Spinal cord (tissue), 10 donors: ENCODE measurements at places on chromosomes 6 and 20. TPM values are rescaled to one million over a fixed set of nuclear protein-coding genes. Genes with fewer than 3 reads are reported as not detected.

Gene CST2
- not detected for total RNA-seq

Gene SMPDL3A
- 12.2 TPM for total RNA-seq

Gene NELFCD
- total RNA-seq: 48.0 TPM

Gene ANKRD66
- total RNA-seq: 0.69 TPM

DNA sequence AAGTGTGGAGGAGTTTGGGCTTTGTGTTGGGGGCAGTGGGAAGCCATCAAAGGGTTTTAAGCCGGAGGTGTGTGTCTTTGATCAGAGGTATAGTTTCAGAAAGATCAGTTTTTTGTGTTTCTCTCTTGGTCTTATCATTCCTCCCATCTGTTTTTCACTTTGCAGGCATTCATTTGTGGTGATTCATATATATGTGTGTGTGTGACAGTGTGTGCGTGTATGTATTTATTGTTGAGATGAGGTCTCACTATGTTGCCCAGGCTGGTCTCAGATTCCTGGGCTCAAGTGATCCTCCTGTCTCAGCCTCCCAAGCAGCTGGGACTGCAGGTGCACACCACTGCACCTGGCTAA is 11.1 kb upstream of the SERINC3 start:
- DNase-seq: no peak
- H3K4me1 ChIP-seq: peaks cover 10% of the 10 kb centered on the region
- no peak overlapping the region for H3K27ac ChIP-seq
- no peak overlapping the region for H3K4me3 ChIP-seq
- no peaks in the 10 kb centered on the region for H3K27me3 ChIP-seq

DNA sequence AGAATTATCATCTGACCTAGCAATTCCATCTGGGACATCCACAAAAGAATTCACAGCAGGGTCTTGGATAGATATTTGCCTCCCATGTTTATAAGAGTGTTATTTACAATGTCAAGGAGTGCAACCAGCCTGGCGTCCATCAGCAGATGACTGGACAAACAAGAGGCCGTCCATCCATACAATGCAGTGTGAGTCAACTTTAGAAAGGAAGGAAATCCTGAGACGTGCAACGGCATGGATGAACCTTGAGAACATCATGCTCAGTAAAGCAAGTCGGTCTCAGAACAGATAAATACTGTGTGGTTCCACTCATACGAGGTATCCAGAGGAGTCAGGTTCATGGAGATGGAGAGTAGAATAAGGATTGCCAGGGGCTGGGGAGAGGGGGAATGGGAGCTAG is 46.4 kb downstream of the FOXF2 start:
- H3K4me1 ChIP-seq: peaks cover 3% of the 10 kb centered on the region
- H3K27me3 ChIP-seq: peaks cover 2% of the 10 kb centered on the region
- no peak for DNase-seq
- H3K4me3 ChIP-seq: no peak overlapping the region
- H3K36me3 ChIP-seq: no peaks in the 10 kb centered on the region

DNA sequence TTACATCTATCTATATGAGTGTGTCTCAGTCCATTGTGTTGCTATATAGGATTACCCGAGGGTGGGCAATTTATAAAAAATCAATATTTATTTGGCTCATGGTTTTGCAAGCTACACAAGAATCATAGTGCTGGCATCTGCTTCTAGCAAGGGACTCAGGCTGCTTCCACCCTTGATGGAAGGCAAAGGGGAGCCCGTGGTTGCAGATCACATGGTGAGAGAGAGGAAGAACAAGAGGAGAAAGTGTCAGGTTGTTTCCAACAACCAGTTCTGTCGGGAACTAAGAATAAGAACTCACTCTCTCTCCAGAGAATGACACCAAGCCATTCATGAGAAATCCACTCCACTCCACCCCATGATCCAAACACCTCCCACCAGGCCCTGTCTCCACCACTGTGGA is 48.2 kb upstream of the TENT5A start:
- no peak overlapping the region for H3K4me3 ChIP-seq
- H3K27ac ChIP-seq: no peak overlapping the region
- H3K4me1 ChIP-seq: no peaks in the 10 kb centered on the region
- DNase-seq: no peak
- no peaks in the 10 kb centered on the region for H3K27me3 ChIP-seq

DNA sequence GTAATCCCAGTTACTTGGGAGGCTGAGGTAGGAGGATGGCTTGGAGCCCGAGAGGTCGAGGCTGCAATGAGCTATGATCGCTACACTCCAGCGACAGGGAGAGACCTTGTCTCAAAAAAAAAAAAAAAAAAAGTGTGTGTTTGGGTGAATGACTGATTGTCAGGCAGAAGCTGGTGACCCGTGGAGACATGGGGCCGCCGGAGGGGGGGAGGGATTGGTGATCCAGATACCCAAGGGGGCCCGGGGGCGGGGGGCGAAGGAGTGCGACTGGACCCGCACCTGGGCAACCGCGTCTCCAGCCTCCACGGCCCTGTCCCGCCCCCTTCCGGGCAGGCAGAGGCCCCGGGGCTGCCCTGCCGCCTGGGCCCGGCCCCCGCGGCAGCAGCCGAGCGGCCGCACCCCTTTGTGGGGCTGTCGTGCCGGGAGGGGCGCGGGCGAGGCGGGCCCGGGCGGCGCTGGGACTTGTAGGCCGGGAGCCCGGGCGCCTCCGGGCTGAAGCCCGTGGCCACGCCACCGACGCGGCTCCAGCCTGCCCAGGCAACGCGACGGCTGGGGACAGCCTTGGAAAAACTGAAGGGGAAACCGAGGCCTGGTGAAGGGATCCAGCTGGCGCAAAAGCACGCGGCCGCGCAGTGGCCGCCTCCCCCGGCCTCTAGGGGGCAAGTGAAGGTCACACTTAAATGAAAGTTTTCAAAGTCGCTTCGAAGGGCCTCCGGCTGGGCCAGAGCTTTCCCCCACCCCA is 2.1 kb upstream of the RBM38 start:
- peaks cover 11% of the 10 kb centered on the region for H3K27me3 ChIP-seq
- peak overlapping the region; percentile 1 for H3K4me3 ChIP-seq
- H3K4me1 ChIP-seq: peaks cover 42% of the 10 kb centered on the region
- H3K27ac ChIP-seq: no peak overlapping the region

DNA sequence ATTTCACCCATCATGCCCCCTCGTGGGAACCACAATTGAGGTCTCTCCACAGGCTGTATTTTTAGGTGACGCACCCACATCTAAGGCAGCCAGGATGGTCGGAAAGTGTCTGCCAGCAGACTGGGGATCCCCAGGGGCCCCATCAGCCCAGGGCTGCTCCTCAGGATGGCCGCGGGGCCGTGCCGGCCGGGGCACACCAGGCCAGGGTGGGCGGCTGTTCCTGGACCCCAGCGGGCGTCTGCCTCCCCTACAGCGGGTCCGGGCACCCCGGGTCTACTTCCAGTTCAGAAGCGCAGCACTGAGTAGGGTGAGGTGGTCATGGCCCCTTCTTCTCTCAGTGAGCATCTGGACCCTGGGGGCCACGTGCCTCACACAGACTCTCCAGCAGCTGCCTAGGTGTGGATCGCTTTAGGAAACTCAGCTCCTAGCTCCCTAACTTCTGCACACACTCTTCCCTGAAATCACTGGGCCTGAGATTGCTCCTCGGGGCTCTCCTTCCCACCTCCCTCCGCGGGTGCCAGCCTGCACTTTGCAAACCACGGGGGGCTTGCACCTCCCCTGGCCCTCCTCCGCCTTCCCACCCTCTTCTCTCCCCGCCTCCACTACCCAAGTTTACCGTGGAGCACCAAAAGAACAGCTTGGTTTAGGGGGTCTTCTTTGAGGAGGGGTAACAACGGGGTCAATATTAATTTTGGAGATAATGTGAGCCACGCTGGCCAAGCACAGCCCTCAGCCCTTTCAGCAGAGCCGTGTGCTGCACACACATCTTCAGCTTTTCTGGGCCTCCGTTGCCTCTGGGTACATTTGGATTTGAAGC is 14.2 kb upstream of the FOXC1 start:
- no peak overlapping the region for H3K4me3 ChIP-seq
- peaks cover 17% of the 10 kb centered on the region for H3K4me1 ChIP-seq
- H3K27ac ChIP-seq: no peak overlapping the region
- H3K27me3 ChIP-seq: peaks cover 65% of the 10 kb centered on the region

GRCh38 chr6:72864236-72864635 is 242.4 kb downstream of the KCNQ5 start:
- DNase-seq: no peak
- no peak overlapping the region for H3K27ac ChIP-seq
- no peaks in the 10 kb centered on the region for H3K36me3 ChIP-seq
- no peak overlapping the region for H3K4me3 ChIP-seq
- no peaks in the 10 kb centered on the region for H3K27me3 ChIP-seq

DNA sequence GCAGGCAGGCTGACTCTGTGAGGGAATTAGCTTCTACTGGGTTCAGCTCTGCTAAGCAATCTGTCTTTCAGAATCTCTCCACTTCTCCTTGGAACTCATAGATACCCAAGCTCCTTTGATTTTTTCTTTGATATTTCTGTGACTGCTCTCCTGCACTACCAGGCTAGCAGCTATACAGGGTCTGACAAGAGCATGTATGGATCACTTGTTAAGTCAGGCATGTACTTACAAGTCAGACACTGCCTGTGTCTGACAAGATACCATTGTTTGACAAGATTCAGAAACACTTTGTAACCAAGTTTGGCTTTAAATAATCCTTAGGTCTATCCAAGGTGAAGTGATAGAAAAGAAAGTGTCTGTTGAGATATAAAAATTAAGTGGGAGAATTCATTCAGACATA is 79.5 kb downstream of the SESN1 start:
- H3K36me3 ChIP-seq: no peaks in the 10 kb centered on the region
- H3K27ac ChIP-seq: no peak overlapping the region
- no peak for DNase-seq
- no peaks in the 10 kb centered on the region for H3K27me3 ChIP-seq

- H3K27ac ChIP-seq: no peak overlapping the region
- H3K4me1 ChIP-seq: no peaks in the 10 kb centered on the region
- no peak for DNase-seq
- H3K27me3 ChIP-seq: no peaks in the 10 kb centered on the region
Observed at GRCh38 chr6:21489826-21490225, 103.7 kb upstream of the SOX4 start.

- peaks cover 5% of the 10 kb centered on the region for H3K4me1 ChIP-seq
- H3K36me3 ChIP-seq: no peaks in the 10 kb centered on the region
- H3K27me3 ChIP-seq: no peaks in the 10 kb centered on the region
- no peak for DNase-seq
- no peak overlapping the region for H3K4me3 ChIP-seq
- no peak overlapping the region for H3K27ac ChIP-seq
Observed at GRCh38 chr20:23066772-23067171, 17.3 kb upstream of the THBD start.

DNA sequence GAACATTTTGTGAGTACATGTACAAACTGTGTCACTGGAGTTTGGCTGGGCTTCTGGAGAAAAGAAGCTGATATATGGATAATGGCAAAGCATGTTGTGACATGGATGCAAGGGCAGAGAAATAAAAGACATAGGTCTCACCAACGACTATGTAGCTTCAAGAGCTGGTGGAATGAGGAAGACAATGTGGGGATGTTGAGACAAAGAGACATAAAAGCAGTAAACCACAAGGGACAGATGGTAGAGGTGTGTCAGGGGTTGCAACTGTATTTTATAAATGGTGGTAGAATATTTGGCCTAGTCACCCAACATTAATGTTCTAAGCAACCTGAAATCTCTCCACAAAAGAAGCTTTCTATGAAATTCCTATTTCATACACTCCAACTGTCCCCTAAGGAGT is 199.0 kb downstream of the KCNQ5 start:
- no peaks in the 10 kb centered on the region for H3K27me3 ChIP-seq
- H3K4me3 ChIP-seq: no peak overlapping the region
- no peaks in the 10 kb centered on the region for H3K4me1 ChIP-seq
- H3K27ac ChIP-seq: no peak overlapping the region
- no peak for DNase-seq

DNA sequence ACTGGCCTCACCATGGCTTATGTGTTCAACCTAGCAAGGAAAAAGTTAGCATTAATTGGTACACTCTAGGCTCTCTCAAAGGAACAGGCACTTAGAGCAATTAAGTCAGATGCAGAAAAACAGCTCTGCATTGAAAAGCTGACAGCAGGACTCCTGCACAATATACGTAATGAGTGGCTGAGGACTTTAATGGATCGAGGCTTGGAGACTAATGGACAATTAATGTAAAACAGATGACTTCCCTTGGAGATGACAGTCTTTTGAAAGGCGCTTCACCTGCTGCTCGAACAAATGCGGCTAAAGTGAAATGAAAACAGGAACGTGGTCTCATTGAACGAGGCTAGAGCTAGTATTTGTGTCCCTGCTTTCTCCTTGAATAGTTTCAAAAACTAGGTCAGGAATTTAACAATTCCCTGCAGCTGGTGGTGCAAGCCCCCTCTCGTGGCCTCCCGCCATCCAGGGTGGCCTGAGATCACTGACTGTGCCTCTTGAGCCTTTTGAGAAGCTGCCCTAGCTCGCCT is 137.1 kb downstream of the ELOVL4 start:
- H3K4me1 ChIP-seq: peaks cover 10% of the 10 kb centered on the region
- peak overlapping the region; percentile 14 for H3K4me3 ChIP-seq
- H3K36me3 ChIP-seq: no peaks in the 10 kb centered on the region
- H3K27ac ChIP-seq: no peak overlapping the region
- H3K27me3 ChIP-seq: no peaks in the 10 kb centered on the region

GRCh38 chr6:23964865-23965264 is 161.2 kb upstream of the NRSN1 start:
- H3K36me3 ChIP-seq: no peaks in the 10 kb centered on the region
- no peaks in the 10 kb centered on the region for H3K27me3 ChIP-seq
- no peak overlapping the region for H3K4me3 ChIP-seq
- H3K4me1 ChIP-seq: no peaks in the 10 kb centered on the region

DNA sequence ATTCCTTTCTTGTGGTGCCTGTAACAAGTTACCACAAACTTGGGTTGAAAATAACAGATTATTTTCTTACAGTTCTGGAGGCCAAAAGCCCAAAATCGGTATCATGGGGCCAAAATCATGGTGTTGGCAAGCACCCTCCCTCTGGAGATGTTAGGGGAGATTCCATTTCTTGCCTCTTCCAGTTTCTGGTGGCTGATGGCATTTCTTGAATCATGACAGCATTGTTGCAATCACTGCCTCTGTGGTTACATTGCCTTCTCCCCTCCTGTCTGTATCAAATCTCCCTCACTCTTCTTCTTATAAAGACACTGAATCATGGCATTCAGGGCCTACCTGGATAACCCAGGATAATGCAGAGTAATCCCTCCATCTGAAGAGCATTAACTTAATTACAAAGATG is 17.9 kb upstream of the TENT5A start:
- H3K4me3 ChIP-seq: no peak overlapping the region
- no peak overlapping the region for H3K27ac ChIP-seq
- H3K4me1 ChIP-seq: no peaks in the 10 kb centered on the region
- no peaks in the 10 kb centered on the region for H3K27me3 ChIP-seq
- DNase-seq: no peak

- no peaks in the 10 kb centered on the region for H3K36me3 ChIP-seq
- no peaks in the 10 kb centered on the region for H3K27me3 ChIP-seq
- no peak overlapping the region for H3K27ac ChIP-seq
- no peaks in the 10 kb centered on the region for H3K4me1 ChIP-seq
- DNase-seq: peak; percentile 59
Observed at GRCh38 chr6:46781478-46782378, 11.5 kb upstream of the MEP1A start.

- H3K27me3 ChIP-seq: no peaks in the 10 kb centered on the region
- no peak overlapping the region for H3K4me3 ChIP-seq
- no peaks in the 10 kb centered on the region for H3K4me1 ChIP-seq
Observed at GRCh38 chr6:147538821-147539220, 30.3 kb downstream of the SAMD5 start.
